Fibroblast of skin of left quadriceps (primary cell): ENCODE measurements at places on chromosomes 12 and 14.

DNA sequence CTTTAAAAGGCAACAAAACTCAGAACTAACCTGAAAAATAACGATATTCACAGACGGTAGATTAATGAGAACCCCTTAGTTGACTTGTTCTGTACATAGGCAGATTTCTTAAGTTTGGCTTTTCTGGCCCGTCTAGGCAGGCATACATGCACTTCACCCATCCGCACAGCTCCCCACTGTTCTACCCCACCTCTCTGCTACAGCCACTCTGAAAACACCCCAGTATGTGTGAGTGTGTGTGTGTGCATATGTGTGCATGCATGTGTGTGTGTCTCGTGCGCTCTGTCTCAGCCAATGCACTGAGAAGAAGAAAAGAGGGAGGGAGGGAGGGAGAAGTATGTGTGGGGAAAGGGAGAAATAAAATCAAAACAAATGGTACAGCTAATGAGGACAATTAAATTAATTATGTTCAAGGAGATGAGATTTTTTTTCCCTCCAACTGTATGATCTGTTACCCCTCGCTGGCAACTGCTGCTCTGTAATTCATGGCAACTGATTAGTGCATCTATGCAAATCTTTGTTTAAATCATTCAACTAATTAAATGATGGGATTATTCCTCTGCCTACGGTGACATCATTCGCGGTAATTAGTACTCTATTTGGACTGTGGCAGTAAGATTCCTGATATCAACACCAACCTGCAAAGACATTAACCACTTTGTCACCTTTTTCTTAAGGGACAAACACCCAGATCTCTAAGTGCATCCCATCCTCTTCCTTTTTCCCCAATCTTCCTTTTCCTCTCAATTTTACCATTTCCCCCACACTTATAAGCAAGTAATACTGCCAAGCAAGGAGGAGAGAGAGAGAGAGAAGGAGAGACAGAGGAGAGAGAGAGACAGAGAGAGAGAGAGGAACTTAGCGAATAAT lies 2.2 kb upstream of the LMO3 start:
- no peak for DNase-seq

GRCh38 chr14:104332634-104333270 lies 194.4 kb downstream of the KIF26A start:
- no peak for DNase-seq

DNA sequence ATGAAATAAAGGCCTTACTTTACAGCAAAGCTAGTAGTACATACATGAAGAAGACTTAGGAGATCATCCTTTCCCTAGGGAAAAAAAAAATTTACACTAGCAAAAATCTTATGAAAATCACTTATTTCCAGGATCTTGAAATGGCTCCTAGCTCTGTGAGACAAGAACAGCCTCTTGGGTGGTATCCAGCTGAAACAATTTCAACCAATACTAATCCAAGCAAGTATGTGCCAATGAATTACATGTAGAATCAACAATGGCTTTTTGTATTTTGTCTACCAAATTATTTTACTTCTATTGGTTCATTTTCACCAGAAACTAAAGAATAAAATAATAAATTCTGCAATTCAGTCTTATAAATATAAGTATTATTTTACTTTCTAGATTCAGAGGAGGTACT lies 2.7 kb upstream of the SLCO1A2 start:
- no peak for DNase-seq

DNA sequence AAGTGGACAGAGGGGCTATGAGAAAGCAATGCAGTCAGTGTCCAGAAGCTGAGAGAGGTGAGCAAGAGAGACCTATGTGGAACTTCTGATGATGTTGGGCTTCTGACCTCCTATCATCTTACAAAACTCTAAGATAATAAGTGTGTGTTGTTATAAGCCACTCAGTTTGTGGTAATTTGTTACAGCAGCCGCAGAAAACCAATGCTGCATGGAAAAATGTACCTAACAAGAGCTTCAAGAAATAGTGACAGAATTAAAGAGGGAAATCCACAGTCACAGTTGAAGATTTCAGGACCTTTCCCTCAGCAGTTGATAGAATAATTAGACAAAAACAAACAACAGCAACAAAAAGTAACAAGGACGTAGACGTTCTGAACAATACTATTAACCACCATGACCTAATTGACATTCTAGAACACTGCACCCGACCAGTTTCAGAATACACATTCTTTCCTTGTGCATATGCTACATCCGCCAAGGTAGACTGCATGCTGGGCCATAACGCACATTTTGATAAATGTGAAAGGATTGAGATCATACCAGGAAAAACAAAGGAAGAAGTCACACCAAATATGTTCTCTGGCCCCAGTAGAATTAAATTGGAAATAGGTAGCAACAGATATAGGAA lies 1.8 kb upstream of the EVL start:
- DNase-seq: no peak

DNA sequence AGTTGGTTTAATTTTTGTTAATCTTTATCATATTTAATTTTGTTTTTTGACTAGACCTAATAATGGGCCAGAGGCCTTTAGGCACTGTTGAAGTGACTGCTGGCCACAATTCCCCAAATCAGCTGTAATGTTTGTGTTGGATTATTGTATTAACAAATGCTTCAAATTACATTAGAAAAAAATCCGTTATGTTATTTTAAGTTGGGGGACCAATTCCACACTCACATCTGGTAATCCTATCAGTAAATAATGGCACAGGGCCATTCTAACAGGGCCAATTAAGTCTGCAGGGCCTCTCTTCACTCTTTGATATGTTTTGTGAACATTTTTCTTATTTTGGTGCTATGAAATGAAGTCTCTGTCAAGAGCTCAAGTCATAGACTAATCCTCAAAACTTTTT lies 39.6 kb downstream of the CHST11 start:
- DNase-seq: no peak

DNA sequence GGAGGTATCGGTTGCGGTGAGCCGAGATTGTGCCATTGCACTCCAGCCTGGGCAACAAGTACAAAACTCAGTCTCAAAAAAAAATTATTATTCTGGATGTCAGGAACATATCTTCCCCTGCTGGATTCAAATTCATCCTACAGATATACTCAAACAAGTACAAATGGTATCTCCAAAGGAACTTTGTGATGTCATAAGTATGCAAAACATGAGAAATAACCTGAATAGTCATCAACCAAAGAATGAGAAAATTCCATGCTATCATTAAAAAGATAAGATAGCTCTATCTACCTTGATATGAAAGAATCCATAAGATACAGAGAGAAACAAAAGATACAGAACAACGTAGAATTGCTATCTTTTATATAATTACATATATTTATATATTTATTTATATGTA lies 67.7 kb downstream of the EEA1 start:
- no peak for DNase-seq

- DNase-seq: peak; percentile 17
Measured at GRCh38 chr12:122830517-122831214, 4.6 kb upstream of the HIP1R start.

DNA sequence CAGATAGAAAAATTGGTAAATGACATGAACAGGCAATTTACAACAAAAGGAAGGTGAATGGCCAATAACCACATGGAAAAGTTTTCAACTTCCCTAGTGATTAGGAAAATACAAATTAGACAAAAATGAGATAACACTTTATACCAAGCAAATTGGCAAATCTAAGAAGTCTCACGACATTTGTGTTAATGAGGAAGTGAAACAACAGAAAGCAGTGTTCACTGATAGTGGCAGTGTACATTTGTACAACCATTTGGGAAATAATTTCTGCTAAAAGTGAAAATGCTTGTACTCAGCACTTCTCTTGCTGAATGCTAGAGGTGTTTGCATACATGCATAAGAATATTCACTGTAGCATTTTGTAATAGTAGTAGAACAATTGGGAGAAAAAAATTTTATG lies 126.6 kb downstream of the LLPH start:
- DNase-seq: no peak

GRCh38 chr12:442235-442884 lies 17.4 kb upstream of the B4GALNT3 start:
- DNase-seq: peak; percentile 24

- DNase-seq: no peak
Measured at GRCh38 chr12:132065609-132066344, 78.3 kb downstream of the DDX51 start.

DNA sequence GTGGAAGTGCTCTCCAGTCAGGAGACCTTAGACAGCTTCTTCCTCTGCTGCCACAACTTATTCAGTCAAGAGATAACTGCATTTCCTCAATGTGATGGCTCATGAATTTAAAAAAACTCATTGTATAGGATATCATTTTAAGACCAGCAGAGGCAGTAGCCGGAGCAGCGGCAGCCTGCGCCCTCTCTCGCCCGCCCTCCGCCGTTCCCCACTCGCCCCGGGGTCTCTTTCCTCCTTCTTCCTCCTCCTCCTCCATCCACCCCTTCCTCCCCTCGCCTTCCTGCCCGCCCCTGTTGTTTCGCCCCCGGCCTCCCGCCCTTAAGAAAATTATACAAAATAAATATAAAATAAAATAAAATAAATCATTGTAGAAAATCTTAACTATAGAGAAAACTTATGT lies 687.6 kb downstream of the FLRT2 start:
- no peak for DNase-seq

DNA sequence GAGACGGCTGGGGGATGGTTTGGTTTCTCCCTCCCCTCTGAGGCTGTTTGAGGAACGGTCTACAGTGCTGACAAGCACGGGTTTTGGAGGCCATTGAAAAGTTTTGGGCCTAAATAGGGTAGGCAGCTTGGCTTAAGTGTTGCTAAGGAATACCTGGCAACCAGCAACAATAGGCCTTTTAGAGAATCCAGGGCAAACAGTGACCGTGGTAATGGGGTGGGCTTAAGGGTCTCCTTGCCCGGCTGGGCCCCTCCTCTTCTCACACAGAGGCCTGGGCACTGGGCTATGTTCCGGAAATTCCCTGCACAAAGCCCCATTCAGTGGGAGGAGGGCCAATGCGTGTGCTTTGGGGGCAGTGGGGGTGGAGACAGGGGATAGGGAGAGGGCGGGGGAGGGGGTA lies 55.4 kb downstream of the ASCL1 start:
- no peak for DNase-seq

DNA sequence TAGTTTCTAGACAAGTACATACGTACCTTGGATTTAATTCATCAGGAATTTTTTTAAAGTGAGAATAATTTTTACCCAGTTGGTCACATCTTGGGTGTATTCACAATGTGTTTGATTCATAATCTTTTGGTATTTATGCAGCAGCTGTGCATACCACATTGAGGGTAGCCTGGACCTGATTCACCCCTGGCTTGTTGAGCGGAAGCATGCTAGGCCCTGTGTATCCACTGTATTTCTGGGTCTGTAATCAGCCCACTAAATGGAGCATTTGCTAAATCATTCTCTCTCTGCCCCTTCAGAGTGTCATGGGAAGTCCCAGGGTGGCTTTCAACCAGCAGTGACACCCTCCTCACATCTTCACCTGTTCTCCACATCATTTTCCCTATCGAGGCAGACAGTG lies 203.8 kb upstream of the RGS6 start:
- no peak for DNase-seq
